ENCODE measurements at places on chromosomes 3 and 15.

DNA sequence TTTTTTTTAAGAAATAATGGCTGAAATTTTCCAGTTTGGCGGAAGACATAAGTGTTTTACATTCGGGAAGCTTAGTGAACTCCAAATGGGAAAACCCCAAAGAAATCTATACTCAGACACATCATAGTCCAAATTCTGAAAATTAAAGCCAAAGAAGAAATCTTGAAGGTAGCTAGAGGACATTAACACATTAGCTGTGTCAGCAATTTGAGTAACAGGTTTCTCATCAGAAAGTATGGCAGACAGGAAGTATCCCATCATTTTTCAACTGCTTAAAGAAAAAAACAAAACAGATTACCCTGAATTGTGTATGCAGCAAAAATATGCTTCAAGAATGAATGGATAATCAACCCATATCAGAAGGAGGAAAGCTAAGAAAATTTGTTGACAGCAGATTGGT lies 261.7 kb downstream of the DOCK3 start:
- no peak for DNase-seq

DNA sequence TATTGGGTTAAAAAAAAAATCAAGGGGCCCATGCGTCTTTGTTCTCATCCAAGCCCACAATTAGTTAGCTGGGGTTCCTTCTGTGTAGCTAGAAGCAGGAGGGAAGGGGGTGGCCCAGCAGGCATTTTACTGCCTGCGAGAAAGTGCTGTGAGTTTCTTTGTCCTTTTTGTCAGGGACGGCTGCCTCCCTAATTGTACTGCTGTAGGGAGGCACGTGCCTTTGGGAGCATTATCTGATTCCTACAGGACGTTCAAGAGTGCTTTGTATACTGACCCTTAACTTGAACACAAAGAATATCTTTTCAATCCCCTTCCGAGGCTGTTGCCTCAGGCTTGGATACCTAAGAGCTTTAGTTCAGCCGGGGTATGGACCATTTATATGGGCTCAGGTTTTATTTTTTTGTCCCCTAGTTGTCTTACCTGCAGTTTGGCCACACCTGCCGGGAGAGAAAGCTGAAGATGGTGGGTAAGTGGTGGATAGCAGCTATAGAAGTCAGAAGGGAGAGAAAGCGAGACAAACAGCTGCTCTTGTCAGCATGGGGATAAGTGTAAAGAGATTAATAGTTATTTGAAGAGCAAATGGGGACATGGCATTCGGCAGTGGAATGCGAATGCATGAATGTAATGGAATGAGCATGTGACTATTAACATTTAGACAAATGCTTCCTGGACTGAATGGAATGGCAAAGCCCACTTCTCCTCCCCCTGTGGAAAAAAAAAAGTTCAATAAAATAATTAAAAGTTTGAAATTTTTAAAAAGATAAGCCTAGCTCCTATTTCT lies 175.2 kb downstream of the TP63 start:
- DNase-seq, result peak; percentile 33

- no peak for DNase-seq
These were observed 155.3 kb upstream of the SLCO3A1 start for GRCh38 chr15:91698241-91698640.

DNA sequence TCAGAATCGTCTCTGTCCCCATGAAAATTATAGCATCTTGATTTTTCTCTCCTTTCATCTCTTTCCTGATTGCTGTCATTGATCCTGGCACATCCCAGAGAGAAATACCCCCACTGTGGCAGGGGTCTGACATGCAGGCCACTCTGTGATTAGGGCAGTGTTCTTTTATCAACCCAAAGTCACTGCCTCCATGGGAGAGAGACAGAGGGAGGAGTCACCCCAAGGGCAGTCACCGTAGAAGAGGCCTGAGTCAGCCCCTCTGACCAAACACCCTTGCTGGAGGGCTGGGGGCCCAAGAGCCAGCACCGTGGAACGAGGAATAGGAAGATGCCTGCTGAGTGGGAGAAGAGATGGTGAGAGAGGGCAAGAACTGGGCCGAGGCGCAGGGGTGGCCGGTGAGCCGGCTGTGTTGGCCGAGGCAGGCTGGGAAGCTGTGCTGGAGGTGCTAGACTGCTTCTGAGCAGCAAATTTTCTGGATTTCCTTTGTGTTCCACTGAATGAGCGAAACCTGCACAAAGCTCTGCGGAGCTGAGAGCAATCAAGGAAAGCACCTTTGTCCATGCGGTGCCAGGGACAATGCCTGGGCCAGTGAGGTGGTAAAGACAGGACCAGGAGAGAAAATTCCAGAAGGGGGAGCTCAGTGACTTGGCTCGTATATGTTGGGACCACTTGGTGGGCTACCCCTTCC lies 103.8 kb downstream of the ADCY5 start:
- no peak for DNase-seq

DNA sequence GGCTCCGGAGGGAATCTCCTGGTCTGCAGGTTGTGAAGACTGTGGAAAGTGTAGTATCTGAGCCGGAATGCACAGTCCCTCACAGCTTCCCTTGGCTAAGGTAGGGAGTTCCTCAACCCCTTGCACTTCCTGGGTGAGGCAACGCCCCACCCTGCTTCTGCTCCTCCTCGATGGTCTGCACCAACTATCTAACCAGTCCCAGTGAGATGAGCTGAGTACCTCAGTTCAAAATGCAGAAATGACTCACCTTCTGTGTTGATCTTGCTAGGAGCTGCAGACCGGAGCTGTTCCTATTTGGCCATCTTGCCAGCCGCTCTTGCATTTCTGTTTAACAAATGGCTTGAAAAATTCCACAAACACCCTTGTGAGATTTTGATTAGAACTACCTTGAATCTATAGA lies 156.1 kb downstream of the STXBP5L start:
- DNase-seq, result no peak

GRCh38 chr15:95816591-95816990 lies 513.9 kb upstream of the NR2F2 start:
- no peak for DNase-seq

DNA sequence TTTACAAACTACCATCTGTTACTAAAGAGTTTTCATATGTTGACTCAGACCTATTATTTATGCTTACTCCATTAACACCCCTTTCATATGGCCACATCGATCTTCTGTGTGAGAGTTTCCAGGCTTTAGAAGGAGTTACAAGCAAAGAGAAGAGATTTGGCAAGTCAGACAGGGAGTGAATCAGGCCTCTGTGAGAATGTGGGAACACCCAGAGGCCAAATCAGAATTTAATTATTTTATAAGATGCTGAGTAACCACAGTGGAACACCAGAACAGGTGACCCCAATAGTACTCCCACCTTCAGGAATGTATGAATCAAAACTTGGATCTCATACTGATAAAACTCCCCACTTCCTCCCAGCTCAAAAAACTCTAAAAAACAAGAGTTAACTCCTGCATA lies 42.0 kb downstream of the IFT57 start:
- DNase-seq, result no peak

DNA sequence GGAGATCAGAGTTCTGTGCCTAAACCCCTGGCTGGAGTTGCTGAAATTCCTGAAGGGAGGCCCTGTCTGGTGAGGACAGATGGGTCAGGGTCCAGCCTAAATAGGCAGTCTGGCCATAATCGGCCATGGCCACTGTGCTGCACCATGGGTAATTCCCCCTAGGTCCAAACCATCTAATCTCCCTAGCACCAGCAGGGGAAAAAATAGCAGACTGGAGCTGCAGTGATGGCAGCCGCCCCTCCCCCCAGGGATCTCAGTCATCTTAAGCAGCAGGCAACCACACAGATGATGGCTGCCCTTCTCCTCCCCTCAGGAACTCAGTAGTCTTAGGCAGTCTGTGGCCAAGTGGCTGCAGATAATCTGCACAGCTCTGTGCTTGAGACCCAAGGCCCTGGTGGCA lies 68.4 kb upstream of the CD96 start:
- no peak for DNase-seq

DNA sequence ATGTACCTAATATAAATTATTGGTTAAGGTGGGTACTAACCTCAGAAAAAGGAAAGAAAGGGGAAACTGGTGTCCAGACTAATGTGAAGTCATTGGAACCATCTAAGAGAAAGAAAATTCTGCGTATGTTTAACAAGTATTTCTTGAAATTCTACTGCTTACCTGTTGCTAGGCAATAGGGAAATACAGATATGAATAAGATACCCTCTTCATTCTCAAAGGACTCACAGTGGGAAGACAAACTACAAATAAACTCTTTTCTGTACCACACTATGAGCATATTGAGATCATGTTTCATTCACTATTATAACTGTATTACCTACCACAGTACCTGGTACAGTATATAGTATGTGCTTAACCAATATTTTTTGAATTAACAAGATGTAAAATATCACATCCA lies 140.5 kb upstream of the MLF1 start:
- no peak for DNase-seq

DNA sequence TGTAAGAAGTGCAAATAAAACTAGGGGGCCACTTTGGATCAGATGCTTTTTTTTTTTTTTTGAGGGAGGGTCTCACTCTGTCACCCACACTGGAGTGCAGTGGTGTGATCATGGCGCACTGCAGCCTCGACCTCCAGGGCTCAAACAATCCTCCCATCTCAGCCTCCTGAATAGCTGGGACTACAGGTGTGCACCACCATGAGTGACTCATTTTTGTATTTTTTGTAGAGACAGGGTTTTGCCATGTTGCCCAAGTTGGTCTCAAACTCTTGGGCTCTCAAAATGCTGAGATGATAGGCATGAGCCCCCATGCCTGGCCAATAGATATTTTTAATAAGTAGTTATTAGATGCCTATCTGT lies 20.8 kb downstream of the CCR1 start:
- no peak for DNase-seq

GRCh38 chr3:28334552-28334951 lies 14.0 kb upstream of the ZCWPW2 start:
- DNase-seq, result no peak

- DNase-seq, result no peak
These were observed 773.1 kb upstream of the NR2F2 start for GRCh38 chr15:95557226-95558046.

DNA sequence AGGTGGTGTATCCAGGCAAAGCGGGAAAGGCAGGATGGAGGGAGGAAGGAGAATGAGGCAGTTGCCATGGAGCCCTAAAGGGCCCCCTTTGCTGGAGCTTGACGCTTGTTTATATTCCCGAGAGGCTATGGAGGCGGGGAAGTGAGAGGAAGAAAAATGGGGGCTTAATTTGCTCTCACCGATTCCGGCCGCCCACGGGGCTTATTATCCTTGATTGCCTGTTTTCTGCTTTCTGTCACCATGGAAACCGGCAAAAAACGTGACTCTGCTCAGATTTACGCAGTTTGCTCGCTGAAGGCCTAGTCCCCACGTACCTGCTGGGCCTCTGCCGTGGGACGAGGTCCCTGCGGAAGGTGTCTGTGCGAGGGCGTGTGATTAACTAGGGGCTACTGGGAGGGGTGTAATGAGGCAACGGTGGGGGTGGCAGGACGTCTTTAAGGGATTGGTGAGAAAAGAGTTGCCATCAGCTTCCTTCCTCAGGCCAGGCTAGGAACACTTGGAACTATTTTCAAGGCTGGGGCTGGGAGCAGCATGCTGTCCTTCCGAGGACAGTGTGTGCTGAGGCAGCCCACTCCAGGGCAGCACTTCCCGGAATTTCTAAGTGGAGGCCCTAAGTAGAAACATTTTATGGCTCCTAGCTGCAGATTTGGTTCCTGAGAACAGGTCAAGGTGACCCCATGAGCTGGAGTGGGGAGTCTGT lies 110.8 kb upstream of the NDN start:
- DNase-seq, result no peak

DNA sequence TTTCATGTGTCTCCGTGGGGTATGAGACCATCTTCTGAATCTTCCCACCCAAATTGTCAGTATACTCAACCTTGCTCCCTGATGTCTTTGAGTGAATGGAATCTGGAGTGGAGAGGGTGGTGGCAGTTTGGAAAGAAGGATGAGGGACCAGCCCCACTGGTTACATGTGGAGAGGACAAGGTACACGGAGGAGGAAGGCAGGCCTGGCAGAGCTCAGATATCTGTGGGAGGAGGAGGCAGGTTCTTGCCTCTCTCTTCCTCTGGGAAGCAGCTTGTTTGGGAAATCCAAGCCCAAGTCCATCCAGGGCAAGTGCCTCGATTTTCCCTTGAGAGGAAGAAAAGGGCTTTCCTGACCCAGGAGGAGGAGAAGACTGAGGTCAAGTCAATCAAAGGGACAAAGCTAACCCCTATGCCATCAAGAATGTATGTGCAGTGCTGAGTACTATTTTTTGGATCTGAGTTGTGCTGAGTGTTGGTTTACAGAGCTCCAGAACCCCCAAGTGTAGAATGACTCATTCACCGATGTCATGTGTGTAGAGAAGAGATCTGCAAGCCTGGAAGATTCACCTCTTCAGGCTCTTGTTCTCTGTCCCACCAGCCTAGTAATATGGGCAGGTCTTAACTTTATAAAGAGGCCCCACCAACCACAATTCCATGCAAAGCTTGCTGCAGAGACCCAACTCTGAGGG lies 19.8 kb upstream of the LOXL1 start:
- DNase-seq, result no peak

GRCh38 chr3:29503958-29504357 lies 223.1 kb downstream of the RBMS3 start:
- no peak for DNase-seq

- no peak for DNase-seq
These were observed 4.2 kb upstream of the KATNBL1 start for GRCh38 chr15:34214135-34214534.

GRCh38 chr3:155282385-155283091 lies 10.9 kb downstream of the STRIT1 start:
- no peak for DNase-seq

DNA sequence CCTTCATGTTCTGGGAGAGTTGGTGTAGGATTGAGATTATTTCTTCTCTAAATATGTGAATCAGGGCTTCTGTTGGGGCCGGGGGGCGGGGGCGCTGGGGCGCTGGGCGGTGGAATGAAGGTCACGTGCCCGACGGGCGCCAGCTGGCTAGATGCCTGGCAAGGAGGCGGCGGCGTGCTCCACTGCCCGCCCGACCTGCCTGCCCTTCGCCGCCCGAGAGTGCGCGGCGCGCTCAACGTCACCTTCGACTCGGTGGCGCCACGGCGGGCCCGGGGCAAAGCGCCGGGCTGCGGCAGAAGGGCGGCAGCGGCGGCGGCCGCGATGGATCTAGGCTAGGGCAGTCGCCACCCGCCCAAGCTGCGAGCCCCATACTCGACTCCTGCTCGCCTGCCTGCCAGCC lies 47.0 kb upstream of the LHFPL4 start:
- peak; percentile 56 for DNase-seq

GRCh38 chr3:134364061-134364935 lies 9.9 kb downstream of the AMOTL2 start:
- peak; percentile 41 for DNase-seq

- no peak for DNase-seq
These were observed at the start of gene PPP1R14D for GRCh38 chr15:40828447-40829036. Gene PPP1R14D (minus strand): TSS chr15:40828708. CDS start chr15:40828641, 67 bp downstream.

GRCh38 chr3:180325533-180325932 lies 276.4 kb upstream of the TTC14 start:
- no peak for DNase-seq

GRCh38 chr15:61527836-61528580 lies 298.9 kb upstream of the RORA start:
- no peak for DNase-seq

- DNase-seq, result no peak
These were observed 196.9 kb upstream of the PRICKLE2 start for GRCh38 chr3:64422192-64422591.

- no peak for DNase-seq
These were observed 13.0 kb downstream of the PLD1 start for GRCh38 chr3:171797265-171797679.

GRCh38 chr3:14300721-14301399 lies 101.5 kb upstream of the SLC6A6 start:
- no peak for DNase-seq
